ENCODE measurements at places on chromosomes 6 and 20.

DNA sequence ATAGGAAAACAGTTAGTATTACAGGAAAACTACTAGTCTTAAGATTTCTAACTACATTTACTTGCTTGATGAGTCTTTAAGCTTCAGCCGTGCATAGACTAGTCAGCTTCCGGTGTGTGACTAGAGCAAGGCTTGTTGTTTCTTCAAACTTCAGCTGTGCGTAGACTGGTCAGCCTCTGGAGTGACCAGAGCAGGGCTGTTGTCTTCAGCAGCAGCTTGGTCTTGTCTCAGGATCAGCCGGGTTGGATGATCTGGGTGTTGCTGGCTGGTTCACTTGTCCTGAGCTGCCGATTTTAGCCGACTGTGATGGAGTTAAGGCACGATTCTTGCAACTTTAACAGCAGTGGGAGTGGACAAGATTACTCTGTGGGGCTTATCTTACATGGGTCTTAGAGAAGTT, 44.7 kb downstream of the HLA-C start:
- no peak for DNase-seq

DNA sequence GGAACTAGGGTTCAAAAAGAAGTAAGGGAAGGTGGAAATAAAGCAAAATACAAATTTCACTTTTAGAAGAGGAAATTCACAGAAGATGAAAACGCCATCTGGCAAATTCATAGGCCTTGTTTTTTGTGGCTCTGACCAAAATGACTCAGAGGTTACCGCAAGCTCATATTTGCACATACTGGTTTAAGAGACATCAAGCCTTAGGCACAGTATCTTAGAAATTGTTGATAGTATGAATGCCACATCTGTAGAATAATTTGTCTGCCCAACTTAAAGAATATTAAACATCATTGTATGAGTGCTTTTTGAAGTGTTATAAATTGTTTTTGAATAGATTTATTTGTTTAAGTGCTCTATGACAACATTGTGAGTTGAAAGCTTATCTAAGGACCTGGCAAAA, 10.6 kb downstream of the TAAR1 start:
- no peak for DNase-seq

DNA sequence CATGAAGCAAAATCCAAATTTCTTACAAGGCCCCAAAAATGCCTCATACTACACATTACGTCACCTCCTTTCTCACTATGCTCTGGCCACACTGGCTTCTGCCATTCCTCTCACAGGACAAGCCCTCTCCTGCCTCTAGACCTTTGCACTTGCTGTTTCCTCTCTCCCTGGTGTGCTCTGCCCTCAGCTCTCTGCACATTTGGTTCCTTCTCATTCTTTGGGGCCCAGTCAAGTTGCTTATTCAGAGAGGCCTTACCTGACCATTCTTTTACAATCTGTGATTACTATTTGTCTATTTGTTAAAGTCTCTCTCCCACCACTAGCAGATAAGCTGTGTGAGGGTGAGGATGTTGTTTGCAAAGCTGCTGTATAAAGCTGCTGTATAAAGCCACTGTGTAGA, 15.4 kb upstream of the GSTA4 start:
- DNase-seq: no peak

GRCh38 chr6:25472306-25472705, 179.7 kb upstream of the SCGN start:
- no peak for DNase-seq

- no peak for DNase-seq
These were observed 185.8 kb upstream of the SGK1 start for GRCh38 chr6:134503585-134504281.

- DNase-seq: no peak
These were observed 66.8 kb downstream of the TBC1D7 start for GRCh38 chr6:13261464-13261994.

DNA sequence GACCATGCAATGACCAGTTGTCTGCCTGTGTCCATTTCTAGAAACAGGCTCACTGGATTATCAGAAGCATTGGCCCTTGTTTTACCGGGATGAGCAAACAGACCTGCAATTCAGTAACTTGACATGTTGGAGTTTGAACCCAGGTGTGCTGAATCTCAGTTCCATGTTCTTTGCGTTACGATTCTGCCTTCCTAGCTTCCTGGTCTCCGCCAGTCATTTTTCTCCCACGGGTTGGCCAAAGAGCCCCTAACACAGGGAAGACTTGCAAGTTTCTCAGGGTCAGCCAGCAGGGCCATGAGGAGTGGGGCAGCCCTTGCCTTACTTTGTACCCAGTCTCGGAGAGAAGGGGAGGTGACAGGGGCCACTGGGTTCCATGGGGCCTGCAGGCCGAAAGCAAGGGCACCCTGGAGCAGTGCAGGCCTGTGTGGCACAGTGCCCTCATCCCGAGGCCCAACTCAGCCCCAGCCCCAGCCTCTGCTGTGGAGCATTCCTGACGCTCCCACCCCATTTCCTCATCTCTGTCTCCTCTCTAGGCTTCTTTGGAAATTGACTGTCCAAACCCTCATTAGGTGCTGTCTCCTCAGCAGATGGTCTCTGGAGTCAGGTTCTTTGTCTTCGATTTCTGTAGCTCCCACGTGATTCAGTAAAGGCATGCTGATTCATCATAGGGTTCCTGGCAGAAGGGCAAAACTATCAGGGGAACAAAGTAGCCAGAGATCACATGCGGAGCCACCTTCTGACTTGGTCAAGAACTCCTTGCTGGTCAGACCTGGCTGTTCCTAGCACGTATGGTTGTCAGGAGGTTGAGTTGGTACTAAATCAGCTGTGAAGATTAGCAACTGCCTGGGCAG, 23.6 kb downstream of the CDS2 start:
- no peak for DNase-seq

DNA sequence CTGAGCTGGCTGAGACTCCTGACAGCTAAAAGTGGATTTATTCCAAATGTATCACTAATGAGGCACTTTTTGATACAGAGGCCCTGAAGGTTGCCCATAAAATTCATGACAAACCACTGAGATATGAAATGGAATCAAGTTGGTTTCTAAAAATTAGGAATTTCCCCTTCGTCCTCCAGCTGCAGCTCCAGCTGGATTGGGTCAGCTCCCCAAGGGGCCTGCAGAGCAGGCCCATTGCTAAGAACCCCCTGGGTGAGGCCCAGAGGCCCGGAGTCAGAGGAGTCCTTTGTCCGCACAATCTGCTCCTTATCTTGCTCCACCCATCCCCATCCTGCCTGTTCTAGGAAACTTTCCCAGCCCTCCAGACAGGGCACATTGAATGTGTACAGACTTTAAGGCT, 163.5 kb upstream of the TOP1 start:
- DNase-seq: no peak

GRCh38 chr6:158667360-158667981, 17.6 kb downstream of the SYTL3 start:
- no peak for DNase-seq

GRCh38 chr6:164211254-164211653, 796.7 kb downstream of the QKI start:
- DNase-seq: no peak

DNA sequence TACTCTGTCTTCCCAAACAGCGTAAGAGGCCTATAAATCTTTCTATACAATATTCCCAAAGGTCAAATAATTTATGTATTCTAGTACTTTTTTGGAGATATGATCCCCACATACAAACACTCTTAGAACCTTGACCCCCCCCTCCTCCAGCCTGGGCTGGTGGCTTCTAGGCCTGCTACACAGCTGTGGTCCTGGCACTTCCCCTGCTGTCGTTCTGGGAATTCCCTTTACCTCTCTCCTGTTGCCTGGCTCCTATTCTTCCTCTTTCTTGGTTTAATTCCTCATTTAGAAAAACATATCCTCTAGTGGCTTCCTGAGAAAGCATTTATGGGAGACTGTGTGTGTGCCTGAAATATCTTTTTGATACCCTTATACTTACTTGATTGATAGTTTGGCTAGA, 4.1 kb upstream of the TXLNB start:
- DNase-seq: no peak

DNA sequence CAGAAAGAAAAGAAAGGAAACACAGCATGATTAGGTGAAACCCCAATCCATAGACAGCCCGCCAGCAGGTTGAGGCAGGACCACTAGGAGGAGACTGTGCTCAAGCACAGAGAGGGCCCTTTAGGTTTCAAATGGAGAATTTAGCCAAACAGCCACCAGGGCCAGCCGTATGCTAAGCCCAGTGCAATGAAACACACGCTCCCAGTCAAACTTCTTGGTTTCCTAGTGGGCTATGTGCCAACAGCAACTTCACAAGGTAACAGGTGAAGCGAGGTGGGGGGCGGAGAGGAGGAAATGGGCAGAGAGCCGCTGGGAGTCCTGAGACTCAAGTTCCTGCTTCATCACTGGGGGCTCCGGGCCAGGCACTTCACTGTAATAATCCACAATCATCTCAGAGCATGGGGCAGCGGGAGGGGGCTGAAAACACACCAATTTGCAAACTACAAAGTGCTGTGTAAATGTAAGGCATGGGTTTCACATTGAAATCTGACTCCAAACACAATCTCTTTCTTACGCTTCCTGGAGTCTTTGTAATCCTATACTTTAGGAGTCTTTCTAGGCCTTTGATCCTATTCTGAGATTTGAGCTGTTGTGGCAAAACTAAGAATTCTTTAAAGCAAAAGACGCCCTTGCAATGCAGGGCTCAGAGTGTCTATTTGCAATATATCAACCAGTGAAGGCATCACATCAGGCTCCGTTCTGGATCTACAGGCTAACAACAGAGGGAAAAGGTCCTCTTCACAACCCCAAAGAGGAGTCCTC, 117.3 kb downstream of the OPRM1 start:
- DNase-seq: peak; percentile 43

All from NCI-H2081 treated with DMSO at 0.1 percent for 48 hours (cell line).